ENCODE measurements at places on chromosomes 4 and X.

DNA sequence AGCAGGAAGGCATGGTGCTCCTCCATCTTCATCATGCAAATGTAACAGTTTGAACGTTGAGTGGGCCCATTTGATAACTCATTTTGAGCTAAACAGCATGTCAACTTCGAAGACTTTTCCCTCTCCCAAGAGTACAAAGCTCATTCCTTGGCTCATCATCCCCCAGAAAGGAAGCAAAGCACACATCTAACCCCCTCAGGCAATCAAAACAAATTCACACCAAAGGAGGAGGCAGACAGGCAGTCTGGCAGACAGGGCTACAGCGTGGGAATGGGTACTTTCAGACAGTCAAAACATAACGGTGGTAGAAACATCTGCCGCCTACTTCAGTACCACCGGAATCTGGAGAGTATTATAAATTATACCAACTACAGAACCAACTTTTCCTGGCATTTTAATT, 81.7 kb downstream of the PCDH19 start:
- H3K27ac ChIP-seq = no peak overlapping the region
- DNase-seq = no peak
- no peaks in the 10 kb centered on the region for H3K27me3 ChIP-seq

GRCh38 chr4:144589512-144589911, 56.4 kb upstream of the HHIP start:
- H3K36me3 ChIP-seq = no peaks in the 10 kb centered on the region
- H3K27ac ChIP-seq = no peak overlapping the region
- H3K4me3 ChIP-seq = no peak overlapping the region
- no peak for DNase-seq
- peaks cover 6% of the 10 kb centered on the region for H3K4me1 ChIP-seq

DNA sequence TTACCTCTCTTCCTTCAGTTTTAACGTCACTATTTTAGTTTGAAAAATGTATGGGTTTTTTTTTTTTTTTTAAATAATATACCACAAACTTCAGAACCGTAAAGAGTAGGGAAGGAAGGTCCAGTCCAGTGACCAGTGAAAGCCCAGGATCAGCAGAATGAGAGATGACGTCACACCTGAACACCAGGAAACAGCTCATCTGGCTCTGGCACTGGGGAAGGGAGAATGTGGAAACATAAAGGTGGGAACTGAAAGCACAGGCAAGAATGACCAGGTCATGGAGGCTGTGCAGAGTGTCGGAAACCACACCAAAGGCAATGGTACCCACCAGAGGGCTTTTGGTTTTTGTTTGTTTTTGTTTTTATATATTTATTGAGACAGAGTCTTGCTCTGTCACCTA, 141.2 kb downstream of the DHX15 start:
- no peaks in the 10 kb centered on the region for H3K36me3 ChIP-seq
- no peaks in the 10 kb centered on the region for H3K27me3 ChIP-seq
- H3K4me3 ChIP-seq = no peak overlapping the region
- no peak for DNase-seq
- H3K4me1 ChIP-seq = no peaks in the 10 kb centered on the region

DNA sequence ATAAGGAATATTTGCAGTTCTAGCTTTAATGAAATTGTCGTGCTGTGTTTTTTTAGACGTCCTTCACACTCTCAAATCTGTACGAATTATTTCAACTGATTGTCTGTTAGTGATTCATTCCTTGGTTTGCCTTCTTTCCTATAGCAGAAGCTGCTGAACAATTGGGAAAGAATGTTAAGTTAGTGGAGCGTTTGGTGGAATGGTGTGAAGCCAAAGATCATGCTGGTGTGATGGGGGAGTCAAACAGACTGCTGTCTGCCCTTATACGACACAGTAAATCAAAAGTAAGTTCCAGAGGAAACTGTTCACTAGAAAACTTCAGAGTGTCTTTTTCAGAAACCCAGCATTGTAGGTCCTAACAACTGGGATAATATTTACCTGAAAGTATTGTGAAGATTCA, 159.9 kb downstream of the RAP1GDS1 start:
- H3K4me3 ChIP-seq = no peak overlapping the region
- H3K27ac ChIP-seq = no peak overlapping the region
- DNase-seq = no peak
- peaks cover 25% of the 10 kb centered on the region for H3K36me3 ChIP-seq
- no peaks in the 10 kb centered on the region for H3K4me1 ChIP-seq

- no peak overlapping the region for H3K4me3 ChIP-seq
- DNase-seq = no peak
- no peaks in the 10 kb centered on the region for H3K4me1 ChIP-seq
- H3K36me3 ChIP-seq = peaks cover 8% of the 10 kb centered on the region
- H3K27me3 ChIP-seq = no peaks in the 10 kb centered on the region
- H3K27ac ChIP-seq = peak overlapping the region; percentile 35
These were observed 5.5 kb downstream of the ELMOD2 start for GRCh38 chr4:140529434-140529833.

DNA sequence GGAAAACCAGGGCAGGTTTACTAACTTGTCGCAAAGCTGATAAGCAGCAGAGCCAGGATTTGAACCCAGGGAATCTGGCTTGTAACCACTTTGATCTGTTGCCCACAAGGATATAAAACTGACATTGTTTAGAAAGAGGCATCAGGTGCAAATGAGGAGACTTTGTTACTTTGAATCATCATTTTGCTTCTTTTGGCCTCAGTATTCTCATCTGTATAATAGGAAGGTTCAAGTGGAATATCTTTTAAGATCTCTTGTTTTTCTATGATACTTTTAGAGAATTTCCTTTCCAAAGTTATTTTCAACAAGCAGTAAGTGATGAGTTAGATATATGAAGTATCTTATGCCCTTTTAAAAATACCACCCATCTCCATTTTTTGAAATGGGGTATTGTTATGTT, 57.8 kb upstream of the NAP1L5 start:
- H3K27me3 ChIP-seq = no peaks in the 10 kb centered on the region
- no peak overlapping the region for H3K27ac ChIP-seq
- H3K4me1 ChIP-seq = peaks cover 6% of the 10 kb centered on the region
- no peak for DNase-seq
- no peak overlapping the region for H3K4me3 ChIP-seq
- H3K36me3 ChIP-seq = peaks cover 9% of the 10 kb centered on the region

DNA sequence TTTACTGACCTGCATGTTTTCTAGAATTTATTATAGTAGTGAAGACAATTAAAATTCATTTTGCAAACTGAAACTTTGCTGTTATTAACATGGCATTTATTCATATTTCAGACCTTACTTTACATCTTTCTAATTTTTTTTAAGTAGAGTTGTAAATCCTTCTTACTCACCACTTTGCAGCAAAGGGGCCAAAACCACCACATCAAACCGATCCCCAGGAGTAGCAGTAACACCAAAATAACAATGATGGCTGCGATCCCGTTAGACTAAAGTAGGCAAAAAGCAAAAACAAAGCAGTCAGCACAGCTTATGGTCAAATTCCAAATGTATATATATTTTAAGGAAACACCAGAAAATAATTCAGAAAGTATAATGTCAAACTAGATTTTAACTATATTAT, 64.7 kb downstream of the ANTXR2 start:
- H3K27ac ChIP-seq = no peak overlapping the region
- DNase-seq = no peak
- H3K36me3 ChIP-seq = no peaks in the 10 kb centered on the region
- H3K4me1 ChIP-seq = no peaks in the 10 kb centered on the region

GRCh38 chr4:38099020-38099600, 138.9 kb downstream of the PTTG2 start:
- no peaks in the 10 kb centered on the region for H3K4me1 ChIP-seq
- H3K27me3 ChIP-seq = no peaks in the 10 kb centered on the region
- H3K27ac ChIP-seq = peak overlapping the region; percentile 52
- H3K36me3 ChIP-seq = peaks cover 43% of the 10 kb centered on the region
- H3K4me3 ChIP-seq = no peak overlapping the region

DNA sequence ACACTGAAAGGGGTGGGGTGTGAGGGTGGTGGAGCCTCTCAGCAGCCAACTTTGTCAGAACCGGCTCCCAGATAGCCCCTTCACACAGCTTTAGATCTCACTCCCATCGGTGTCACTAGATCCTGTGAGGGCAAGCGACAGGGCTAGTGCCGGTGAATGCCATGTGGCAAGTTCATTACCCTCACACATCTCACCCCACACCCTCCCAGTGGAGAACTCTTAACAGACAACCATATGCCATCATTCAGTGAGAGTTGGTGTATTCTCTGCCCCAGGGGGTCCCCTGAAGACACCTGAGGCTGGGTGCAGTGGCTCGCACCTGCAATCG, 15.3 kb downstream of the SEPTIN6 start:
- no peaks in the 10 kb centered on the region for H3K4me1 ChIP-seq
- no peaks in the 10 kb centered on the region for H3K36me3 ChIP-seq
- no peak for DNase-seq
- H3K4me3 ChIP-seq = no peak overlapping the region

DNA sequence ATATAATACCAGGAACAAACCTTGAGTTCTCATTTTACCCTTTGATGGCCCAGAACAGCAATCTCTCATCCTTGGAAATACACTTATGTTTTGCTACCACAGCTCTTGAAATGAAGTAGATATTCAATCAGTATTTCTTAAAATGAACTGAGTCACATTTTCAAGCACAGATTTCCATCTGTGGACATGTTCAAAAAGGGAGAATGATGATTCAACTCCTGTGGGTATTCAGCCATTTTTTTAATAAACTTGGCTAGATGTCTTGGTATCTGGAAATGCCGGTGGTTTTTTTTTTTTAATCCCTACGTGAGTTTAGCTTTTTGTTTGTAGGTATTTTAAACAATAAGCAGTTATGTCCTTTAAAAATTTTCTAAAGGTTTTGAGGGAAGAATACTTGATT, 64.2 kb upstream of the TRPC5OS start:
- no peak for DNase-seq
- no peaks in the 10 kb centered on the region for H3K4me1 ChIP-seq
- no peak overlapping the region for H3K4me3 ChIP-seq
- no peak overlapping the region for H3K27ac ChIP-seq

DNA sequence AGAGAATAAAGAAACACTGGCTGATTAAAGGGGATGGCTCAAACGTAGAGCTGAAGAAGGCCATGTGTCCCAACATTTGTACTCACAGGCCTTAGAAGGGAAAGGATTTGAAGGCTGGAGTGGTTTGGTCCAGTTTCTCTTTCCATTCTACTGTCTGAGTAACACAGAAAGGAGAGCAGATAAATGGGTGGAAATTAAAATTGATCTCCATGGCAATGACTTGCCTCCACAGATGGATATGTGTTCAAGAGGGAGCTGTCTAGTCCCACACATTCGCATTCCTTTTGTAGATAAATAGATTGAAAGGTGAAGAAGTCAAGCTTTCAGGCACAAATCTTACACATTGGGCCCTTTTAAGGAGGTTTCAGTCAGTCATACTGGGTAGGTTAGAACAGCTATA, 74.6 kb downstream of the DOCK11 start:
- H3K36me3 ChIP-seq = no peaks in the 10 kb centered on the region
- H3K4me3 ChIP-seq = no peak overlapping the region
- no peaks in the 10 kb centered on the region for H3K4me1 ChIP-seq
- no peak for DNase-seq
- H3K27me3 ChIP-seq = no peaks in the 10 kb centered on the region
